ENCODE measurements at places on chromosomes 1 and 21.

GRCh38 chr21:46156678-46157077 is 1.3 kb upstream of the FTCD start:
- DNase-seq: no peak

DNA sequence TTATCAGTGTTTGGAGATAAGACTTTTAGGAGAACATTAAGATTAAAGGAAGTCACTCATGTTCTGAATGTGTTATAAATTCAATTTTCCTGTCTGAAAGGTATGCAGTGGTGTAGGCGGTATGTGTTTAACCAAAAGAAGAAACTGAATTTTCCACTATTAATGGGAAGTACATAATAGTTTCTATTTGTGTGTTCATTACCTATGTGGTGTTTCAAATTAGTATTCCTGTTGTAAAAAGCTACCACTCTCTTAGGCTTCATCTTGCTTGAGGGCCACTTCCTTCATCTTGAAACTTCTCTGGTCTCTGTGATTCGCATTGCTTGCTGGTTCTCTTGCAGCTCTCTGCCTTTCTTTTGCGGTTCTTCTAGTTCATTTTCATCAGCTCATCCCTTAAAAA is 123.4 kb downstream of the HLX start:
- DNase-seq: no peak

GRCh38 chr1:184695023-184695422 is 59.6 kb downstream of the EDEM3 start:
- DNase-seq: no peak

DNA sequence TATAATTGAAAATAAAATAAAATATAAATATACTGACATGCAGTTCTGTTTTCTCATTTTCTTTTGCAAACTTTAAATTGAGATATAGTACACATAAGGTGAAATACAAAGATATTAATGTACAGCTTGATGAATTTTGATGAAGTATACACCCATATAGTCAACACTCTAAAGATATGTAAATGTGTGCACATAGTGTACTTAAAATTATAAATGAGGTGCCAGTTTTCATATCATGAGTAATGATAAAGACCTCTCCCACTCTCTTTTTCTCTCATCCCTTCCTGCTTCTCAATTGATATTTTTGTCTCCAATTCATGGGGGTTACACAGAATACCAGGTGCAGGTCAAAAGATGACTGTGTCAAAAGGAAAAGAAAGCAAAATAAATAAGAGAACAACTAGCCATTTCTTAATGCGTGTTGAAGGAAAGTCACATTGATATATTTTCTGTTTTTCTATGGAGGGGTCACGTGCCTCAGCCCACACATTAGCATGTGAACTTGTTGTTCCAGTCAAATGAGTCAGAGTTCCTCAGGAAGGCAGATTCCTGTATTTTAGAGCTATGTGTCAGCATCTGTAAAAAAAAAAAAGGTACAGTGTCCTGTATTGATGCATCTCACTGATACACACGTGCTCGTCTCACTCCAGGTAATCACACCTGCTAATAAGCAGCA is 64.3 kb upstream of the HOOK1 start:
- DNase-seq: no peak

GRCh38 chr1:230636575-230637148 is 5.6 kb upstream of the COG2 start:
- DNase-seq: no peak

DNA sequence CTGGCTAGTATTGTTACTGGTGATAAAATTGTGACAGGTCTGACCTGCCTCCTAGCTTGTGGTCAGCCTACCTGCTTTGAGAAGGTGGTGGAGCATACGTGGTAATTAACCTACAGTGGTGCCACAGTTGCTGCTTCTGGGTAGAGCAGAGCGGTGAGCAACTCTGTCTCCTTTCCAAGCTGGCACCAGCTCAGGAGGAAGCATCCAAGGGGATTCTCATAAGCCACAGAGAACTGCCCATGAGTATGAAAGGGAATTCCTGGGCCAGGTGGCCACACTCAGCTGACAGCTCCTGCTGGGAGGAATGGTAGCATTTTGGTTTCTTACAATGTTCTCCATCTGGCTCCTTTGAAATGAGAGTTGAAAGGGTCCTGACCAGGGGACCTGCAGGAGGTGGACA is 39.4 kb downstream of the ATP2B4 start:
- DNase-seq: no peak

DNA sequence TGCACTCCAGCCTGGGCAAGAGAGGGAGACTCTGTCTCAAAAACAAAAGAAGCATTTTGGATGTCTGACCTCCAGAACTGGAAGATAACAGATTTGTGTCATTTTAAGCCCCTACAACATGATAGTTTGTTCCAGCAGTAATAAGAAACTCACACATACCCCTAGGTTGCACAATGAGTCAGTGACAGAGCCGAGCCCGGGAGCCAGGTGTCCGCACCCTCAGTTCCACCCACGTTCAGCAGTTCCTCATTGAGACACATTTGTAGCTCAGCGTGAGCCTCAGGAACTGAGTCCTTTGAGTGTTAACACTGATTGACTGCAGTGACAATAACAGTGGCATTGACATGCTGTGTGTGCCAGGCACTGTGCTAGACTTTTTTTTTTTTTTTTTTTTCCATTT is 19.8 kb downstream of the LRRC38 start:
- no peak for DNase-seq

DNA sequence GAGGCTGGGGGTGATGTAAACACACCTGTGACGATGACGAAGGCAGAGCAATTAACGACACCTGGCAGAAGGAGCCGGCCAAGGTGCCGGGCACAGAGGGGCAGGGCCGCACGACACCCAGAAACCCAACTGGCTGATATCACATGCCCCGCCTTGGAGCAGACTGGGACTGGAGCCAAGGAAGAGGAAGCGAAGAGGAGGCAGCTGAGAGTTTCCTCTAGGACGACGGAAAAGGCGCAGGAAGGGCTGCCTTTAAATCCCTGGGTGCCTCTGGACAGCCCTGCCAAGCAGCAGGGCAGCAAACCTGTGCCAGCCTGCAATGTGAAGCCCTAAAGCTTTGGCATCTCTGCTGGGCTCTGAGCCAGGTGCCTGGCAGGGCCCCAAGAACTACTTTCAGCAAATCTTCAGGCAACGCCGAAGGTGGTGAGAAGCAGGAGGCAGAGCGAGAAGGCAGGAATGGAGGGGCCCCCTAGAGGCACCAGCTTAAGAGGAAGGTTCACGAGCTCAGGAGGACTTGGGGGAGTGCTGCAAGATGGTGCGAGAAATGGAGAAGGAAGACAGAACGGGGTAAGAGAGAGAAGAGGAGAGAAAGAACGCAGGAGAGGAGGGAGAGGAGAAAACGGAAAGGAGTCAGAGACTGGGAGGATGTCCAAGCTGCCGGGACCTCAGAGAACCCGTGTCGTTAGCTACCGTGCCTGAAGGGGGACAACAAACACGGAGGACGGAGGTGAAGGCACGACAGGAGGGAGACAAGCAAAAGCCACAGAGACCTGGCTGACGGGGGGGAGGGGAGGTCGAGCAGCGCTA is 25.3 kb upstream of the PEF1 start:
- peak; percentile 22 for DNase-seq

DNA sequence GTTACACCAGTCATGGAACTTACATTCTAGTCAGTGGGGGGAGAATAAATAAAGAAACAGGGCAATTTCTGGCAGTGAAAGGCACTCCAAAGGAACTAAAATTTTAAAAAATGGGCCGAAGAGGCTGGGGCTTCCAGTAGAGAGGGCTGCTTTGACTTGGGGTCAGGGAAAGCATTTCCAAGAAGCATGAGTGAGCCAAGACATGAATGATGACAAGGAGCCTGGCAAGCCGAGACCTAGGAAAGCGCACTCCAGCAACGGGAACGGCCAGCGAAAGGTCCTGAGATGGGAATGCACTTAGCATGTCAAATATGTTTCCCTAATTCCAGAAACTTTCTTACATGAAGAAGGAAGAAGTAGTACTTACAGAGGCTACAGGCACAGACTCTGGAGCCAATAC is 95.4 kb upstream of the NGF start:
- DNase-seq: no peak

GRCh38 chr1:104468282-104468681 is 718.6 kb downstream of the AMY1C start:
- no peak for DNase-seq

- DNase-seq: no peak
Measured at GRCh38 chr21:35178098-35178497, 129.0 kb upstream of the RUNX1 start.

GRCh38 chr1:43036932-43037331 is 78.3 kb upstream of the SLC2A1 start:
- DNase-seq: no peak

GRCh38 chr1:25504706-25505595 is 38.5 kb upstream of the LDLRAP1 start:
- no peak for DNase-seq

DNA sequence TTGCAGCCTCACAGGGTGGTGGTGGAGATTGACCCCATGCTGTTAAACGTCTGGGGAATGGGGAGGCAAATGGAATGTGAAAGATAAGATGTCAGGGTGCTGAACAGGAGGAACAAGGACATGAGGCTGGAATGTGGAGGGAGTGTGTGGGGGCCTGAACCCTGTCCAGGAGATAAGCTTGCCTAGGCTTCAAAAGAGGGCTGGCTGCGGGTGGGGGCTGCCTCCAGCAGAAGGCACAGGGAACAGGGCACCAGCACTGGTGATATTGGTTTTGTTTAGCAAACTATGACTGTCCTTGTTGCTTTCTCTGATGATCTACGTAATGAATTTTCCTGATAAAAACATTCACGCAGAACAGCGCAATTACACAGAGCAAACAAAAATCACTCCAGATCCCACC is 52.4 kb upstream of the LRP8 start:
- DNase-seq: no peak

- DNase-seq: no peak
Measured at GRCh38 chr1:102899935-102900334, 208.4 kb downstream of the COL11A1 start.

DNA sequence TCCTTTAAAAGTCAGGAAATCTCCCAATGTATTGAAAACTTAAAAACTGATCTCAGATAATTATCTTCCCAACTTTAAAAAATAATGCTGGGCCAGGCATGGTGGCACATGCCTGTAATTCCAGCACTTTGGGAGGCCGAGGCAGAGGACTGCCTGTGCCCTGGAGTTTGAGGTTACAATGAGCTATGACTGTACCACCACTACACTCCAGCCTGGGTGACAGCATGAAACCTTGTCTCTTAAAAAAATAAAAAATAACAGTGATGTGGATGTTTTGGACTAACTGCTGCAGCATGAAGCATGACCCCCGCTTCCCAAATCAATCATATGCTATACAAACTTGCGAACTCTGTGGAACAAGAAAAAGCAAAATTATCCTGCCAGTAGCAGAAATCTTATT is 186.3 kb downstream of the RERE start:
- DNase-seq: no peak

GRCh38 chr1:41387667-41388091 is 26.4 kb downstream of the FOXO6 start:
- DNase-seq: no peak

GRCh38 chr1:40926441-40926840 is 53.1 kb upstream of the CTPS1 start:
- DNase-seq: no peak

GRCh38 chr1:240031009-240031408 is 60.7 kb upstream of the FMN2 start:
- DNase-seq: no peak

DNA sequence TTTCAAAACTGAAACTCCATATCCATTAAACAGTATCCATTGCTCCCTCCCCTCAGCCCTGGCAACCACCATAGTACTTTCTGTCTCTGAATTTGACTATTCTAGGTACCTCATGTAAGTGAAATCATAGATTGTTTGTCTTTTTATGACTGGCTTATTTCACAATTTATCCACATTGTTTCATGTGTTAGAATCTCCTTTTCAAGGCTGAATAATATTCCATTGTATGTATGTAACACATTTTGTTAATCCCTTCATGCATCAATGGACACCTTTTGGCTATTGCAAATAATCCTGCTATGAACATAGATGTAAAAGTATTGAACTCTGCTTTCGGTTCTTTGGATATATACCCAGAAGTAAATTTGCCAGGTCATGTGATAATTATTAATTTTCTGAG is 37.5 kb downstream of the AGO3 start:
- no peak for DNase-seq

DNA sequence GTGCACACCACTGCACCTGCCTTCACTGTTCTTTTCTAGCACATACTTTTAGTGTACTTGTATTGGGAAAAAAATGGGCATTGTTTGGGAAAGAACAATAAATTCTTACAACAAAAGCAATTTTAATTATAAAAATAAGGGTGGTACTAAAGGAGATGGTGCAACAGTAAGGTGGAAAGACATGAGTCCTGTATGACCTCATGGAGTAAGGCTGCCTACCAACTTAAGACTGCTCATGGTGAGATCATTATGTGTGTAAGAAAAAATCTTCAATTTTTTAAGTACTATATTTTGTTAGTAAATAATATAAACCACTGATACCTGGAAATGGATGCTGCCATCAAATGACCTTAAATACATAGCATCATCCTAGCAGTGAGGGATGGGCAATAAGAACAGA is 29.6 kb upstream of the PHGDH start:
- DNase-seq: no peak

GRCh38 chr1:242146652-242147051 is 147.8 kb upstream of the MAP1LC3C start:
- DNase-seq: no peak

DNA sequence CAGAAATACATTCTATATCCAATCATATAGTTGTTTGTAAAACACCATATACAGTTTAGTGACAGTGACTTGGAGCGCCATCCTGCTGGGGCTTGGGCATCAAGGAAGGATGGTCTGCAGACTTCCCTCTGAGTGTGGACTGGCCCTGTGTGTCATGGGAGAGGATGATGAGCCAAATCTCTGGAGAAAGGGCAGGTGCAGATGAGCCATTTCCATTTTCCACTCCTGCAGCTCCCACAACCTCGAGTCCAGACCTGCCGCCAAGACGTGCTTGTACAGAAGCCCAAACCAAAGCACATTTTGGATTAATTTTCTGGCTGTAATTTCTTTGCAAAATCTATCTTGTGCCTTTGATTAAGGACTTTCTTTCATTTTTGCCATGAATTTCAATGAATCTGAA is 48.3 kb upstream of the SLC22A15 start:
- DNase-seq: no peak

DNA sequence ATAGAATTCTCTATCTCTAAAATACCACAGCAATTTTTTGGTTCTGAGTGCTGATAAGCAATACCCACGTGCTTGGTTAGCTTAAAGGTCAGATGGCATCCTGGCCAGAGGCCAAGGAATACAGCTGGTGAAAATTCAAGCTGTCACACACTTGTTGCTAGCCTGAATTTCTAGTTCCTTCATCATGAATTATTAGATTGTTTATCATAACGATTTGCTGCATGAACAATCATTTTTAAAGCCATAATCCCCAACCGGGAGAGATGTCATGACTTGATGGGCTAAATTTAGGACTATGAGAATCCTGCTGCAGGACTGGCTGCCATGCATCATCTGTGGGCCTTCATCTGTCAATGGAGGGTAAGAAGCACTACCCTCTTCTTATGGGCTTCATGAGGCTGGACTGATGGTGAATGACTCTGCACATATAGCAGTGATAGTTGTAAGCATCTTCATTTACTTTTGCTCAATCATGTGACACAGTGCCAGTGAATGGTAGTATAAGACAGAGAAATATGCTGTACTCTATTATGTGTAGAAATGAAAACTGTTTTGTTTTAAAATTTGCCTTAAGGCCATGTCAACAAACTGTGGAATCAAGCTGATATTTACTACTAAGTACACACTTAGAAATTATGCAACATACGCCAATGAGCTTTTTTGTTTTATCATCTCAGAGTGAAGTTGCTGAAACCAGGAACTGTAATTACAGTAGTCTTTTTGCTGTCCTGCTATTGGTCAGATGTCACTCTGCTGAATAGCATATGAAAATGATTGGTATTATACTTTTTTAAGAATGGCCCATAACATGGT is 80.5 kb upstream of the RALGPS2 start:
- no peak for DNase-seq

Data from stimulated activated naive CD8-positive, alpha-beta T cell treated with anti-CD3 and anti-CD28 coated beads, Interleukin-15, amount 100 ng/mL, for 72 hours (primary cell).